ENCODE measurements at places on chromosomes 5 and 9. TPM values are rescaled to one million over a fixed set of nuclear protein-coding genes. Genes with fewer than 3 reads are reported as not detected.

Gene CDH9
- total RNA-seq: not detected

Gene CCDC192
- total RNA-seq: not detected

Gene LRRC19
- not detected for total RNA-seq

Gene STXBP1
- 23.9 TPM for total RNA-seq

Gene AGXT2
- not detected for total RNA-seq

Gene ARL14EPL
- total RNA-seq: not detected

Gene PCDHA10
- total RNA-seq: not detected

Measured in T-helper 2 cell treated with Interferon-gamma antibody and Interleukin-4, amounts not matched to agents 100 ng/mL and 5 ng/mL, for 36 hours (primary cell).